Heart left ventricle (tissue), 16 donors: ENCODE measurements at places on chromosomes 2 and 18. TPM values are rescaled to one million over a fixed set of nuclear protein-coding genes. Genes with fewer than 3 reads are reported as not detected.

- no peak for DNase-seq
Observed at GRCh38 chr2:197986977-197987376, 182.6 kb downstream of the PLCL1 start.

DNA sequence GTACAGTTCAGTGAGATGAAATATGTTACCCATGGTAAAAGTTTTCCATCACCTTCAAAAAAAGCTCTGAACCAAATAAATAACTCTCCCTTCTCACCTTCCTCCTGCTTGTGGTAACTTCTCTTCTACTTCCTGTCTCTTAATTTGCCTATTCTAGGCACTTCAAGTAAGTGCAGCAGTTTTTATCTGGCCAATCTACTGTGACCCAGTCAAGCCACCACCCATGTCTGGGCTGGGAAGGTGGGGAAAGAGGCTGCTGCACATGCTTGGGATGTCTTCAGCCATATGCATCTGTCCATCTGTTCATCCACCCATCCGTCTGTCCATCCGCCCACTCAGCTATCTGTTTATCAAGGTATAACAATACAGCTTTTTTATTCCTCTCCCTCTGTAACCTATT lies 31.6 kb downstream of the ZNF532 start:
- DNase-seq = no peak

- no peak for DNase-seq
Observed at GRCh38 chr18:76741346-76741745, 81.0 kb upstream of the ZNF236 start.

GRCh38 chr2:191274413-191274815 lies 29.2 kb downstream of the MYO1B start:
- DNase-seq = no peak

GRCh38 chr2:50143822-50144575 lies 887.9 kb downstream of the NRXN1 start:
- DNase-seq = no peak

DNA sequence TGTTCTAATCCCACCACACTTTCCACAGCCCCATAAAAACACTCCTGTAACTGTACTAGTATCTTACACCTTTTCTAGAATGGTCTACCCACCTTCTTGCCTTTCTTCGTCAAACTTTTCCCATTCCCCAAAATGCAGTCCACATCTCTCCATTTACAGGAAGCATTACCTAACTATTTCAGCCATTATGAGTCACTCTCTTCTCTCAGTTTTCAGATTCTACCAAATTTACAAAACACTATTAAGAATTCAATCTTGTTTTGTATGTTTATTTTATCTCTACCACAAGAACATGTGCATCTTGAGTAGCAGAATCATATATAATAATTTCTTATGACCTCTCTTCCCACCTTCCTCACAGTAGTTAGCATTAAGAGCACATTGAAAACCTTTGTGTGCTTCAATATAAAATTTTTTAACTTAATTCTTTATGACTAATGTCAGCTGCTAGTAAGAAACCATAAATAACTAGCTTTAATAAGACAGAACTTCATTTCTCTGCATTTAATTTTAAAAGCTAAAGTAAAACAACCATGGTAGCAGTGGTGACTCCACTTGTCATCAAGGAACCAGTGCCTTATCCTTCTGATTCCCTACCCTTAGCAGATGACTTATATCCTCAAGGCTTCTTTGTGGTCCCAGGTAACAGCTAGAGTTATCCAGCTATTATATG lies 56.6 kb upstream of the MAP2 start:
- DNase-seq = no peak

- no peak for DNase-seq
Observed at GRCh38 chr2:230765611-230766300, 53.1 kb downstream of the CAB39 start.

GRCh38 chr2:241862775-241863535 lies 4.3 kb upstream of the PDCD1 start:
- peak; percentile 13 for DNase-seq

GRCh38 chr2:122412360-122412759 lies 656.9 kb downstream of the TSN start:
- no peak for DNase-seq

DNA sequence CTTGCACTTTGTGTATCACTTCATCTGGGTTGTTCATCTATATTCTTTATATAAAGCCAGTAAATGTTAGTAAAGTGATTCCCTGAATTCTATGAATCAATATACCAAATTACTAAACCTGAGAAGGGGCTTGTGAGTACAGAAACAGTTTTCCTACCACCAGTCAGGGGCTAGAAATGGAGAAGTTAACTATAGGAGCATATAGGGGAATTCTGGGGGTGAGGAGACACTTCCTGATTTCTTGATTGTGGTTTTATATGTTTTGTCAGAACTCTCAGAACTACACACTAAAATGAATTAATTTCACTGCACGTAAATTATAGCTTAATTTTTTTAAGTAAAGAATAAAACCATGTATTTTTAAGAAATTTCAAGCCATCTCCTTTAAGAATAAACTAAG lies 93.7 kb downstream of the SESTD1 start:
- no peak for DNase-seq

DNA sequence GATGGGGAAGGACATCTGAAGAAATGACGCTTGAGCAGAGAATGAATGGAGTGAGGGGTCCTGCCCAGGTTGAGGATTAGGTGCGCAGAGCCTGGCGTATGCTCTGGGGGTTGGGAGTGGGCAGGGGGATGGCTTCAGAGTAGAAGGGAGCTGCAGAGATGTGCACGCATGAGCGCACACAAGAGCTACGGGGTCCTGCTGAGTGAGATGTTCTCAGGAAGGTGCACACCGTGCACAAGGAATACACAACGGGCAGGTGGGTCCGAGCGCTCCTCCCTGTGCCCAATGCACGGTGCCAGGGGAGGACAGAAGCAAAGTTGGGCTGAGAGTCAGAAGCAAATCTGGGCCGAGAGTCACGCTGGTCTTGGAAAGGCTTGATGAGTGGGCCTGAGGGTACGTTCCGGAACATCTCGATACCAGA lies 25.5 kb downstream of the TWIST2 start:
- DNase-seq = no peak

GRCh38 chr2:33620-34019 lies 12.7 kb downstream of the FAM110C start:
- DNase-seq = no peak

DNA sequence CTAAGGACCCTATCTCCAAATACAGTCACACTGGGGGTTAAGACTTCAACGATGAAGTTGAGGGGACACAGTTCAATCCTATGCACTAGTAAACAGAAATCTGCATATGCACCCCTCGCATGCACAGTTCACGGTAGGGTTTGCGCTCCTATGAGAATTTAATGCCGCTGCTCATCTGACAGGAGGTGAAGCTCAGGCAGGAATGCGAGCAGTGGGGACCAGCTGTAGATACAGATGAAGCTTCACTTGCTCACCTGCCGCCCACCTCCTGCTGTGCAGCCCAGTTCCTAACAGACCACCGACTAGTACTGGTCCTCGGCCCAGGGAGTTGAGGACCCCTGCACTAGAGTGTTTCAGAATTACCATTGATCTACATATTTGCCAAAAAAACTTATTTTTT lies 40.0 kb upstream of the FAHD2A start:
- DNase-seq = no peak

- no peak for DNase-seq
Observed at GRCh38 chr18:69752737-69753380, 194.8 kb downstream of the CD226 start.

DNA sequence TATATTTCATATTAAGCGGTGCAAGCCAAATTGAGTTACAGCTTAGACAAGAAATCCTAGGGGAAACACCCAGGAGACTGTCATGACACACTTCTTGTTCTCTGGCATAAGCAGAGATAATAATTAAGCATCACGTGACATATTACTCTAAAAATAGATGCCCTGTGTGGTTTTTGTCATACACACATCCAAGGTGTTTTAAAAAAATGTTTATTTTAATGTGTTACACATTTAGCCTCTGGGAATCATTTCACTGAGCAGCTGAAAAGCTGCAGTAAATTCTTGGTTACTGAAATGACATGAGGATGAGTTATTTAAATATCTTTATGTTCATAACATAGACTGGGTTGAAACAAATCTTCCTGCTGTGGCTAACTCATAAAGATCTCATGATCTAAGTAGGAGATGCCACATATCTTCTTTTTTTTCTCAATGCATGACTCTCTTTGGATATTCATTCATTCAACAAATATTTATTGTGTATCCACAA lies 38.0 kb upstream of the ERMN start:
- no peak for DNase-seq

DNA sequence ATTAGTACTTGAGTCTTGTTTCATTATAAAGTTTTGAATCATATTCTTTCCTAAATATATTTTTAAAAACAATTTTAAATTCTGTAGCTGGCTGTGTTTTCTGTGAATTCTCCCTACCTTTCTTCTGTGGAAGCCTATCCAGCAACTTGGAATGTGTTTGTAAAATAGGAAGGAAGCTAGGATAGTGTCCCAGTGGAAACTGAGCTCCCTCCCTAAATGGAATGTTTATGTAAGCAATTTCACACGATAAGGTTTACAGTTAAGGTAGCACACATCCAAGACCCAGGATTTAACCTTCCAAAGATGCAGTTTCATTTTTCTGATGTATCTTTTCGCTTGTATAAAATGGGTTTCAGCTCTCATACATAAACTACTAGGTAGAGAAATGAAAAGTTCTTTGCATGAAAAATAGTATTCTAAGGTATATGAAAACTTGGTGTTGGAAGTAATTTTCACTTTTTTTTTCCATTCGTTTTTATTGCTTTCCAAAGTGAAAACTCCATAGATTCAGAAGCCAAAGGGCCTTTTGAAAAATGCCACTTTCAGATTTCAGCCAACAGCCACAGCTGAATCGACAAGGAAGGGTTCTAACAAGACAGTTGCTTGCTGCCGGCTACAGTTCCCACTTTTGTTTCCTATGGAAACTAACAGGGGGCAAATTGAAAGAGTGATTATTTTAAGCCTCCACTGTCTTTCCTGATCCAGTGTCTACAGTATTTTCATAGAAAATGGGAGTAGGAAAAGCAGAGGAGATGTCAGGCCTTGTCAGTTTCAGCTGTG lies 405.1 kb upstream of the POU3F3 start:
- DNase-seq = no peak

DNA sequence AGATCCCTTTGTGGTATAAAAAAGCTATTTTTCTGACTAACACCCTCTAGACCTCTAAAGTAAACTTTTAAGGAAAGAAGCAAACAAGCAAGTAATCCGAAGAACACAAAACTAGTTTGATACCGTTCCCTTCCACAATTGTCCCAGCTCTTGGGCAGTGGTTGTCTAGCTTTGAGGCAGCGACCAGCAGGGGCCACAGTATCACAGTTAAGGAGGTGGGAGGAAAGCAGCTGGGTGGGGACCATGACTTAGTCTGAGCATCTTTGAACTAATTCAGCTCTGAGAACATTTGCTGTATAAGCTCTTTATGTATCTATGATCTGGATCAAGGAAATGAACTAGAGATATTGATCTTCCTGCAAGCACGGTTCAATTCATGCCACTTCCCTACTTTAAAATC lies 51.0 kb downstream of the SF3B1 start:
- DNase-seq = no peak

DNA sequence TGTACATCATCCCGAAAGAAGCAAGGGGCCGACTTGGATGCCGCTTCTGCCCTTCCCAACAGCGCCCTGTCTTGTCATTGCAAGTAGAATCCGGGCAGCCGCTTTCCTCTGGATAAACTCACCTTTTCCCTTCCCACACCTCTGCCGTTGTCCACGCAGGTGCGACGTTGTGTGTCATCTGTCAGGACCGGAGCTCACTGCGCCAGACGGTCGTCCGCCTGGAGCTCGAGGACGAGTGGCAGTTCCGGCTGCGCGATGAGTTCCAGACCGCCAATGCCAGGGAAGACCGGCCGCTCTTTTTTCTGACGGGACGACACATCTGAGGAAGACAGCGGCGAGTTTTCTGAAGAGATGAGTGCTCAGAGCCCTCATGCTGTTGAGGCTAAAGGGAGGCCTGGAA lies 29.9 kb downstream of the NTSR2 start:
- DNase-seq = no peak

- no peak for DNase-seq
Observed at GRCh38 chr2:69335311-69335710, 51.7 kb downstream of the GFPT1 start.

DNA sequence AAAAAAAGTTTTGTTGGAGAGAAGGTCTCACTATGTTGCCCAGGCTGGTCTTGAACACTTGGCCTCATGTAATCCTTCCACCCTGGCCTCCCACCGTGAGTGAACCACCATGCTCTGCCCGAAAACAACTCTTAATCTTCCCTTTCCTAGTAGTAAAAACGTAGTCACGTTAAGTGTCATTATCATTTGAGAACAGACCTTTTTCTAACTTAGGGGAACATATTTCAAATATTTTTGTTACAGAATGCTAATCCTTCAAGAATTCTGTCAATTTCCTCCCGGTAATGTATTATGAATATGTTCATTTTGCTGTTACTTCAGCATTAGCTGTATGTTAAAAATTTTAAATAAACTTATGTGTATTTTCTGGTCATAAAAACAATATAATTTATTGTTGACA lies 49.7 kb downstream of the MTA3 start:
- DNase-seq = no peak

DNA sequence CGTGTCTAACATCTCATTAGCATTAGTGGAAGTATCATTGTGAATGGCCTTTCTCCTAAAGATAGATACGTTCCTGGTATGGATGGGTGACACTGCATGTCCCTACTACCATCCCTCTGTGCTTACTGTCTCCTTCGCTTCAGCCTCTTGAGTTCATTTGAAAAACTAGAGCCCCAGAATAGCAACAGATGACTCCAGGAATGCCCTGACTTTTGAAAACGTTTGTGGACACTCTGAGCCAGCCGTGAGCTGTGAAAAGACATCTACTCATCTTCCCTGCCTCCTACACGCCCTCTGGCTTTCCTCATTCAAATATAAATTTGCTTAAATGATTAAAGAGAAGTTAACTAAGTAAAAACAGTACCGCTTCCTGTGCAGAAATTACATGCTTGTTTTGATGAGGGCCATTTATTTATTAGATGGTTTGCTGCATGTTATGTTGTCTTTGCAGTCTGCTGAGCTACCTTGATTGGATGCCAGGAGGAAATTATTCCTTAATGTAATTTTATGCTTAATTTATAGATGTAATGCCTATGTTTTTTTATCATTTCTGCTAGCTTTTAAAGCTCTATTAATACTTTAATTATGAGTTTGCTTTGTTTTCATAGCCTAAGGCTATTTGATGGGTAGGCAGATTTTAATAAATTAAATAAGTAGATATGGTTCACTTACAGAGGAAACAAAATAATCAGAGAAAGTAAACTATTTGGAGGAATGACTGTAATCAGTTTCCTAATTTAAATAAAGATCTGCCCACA lies 32.1 kb upstream of the MYO3B start:
- no peak for DNase-seq

Gene HAAO
- 1.3 TPM for total RNA-seq

Gene LRP1B
- not detected for total RNA-seq

Gene LYG1
- 0.29 TPM for total RNA-seq

Gene RAB6C
- 0.11 TPM for total RNA-seq

Gene CTAGE1
- total RNA-seq = not detected

Gene IL37
- total RNA-seq = not detected

Gene DYNC2LI1
- total RNA-seq = 12.2 TPM

Gene TMEM178A
- total RNA-seq = 1.7 TPM

Gene HOXD1
- total RNA-seq = not detected

Gene DSC3
- total RNA-seq = 10.9 TPM

Gene KIAA2012
- not detected for total RNA-seq
